ENCODE measurements at places on chromosomes 2 and 18.

- no peak for DNase-seq
Observed at GRCh38 chr2:172046080-172046678, 39.1 kb upstream of the DLX1 start.

GRCh38 chr2:241532733-241533601 lies 24.6 kb upstream of the STK25 start:
- DNase-seq = no peak

DNA sequence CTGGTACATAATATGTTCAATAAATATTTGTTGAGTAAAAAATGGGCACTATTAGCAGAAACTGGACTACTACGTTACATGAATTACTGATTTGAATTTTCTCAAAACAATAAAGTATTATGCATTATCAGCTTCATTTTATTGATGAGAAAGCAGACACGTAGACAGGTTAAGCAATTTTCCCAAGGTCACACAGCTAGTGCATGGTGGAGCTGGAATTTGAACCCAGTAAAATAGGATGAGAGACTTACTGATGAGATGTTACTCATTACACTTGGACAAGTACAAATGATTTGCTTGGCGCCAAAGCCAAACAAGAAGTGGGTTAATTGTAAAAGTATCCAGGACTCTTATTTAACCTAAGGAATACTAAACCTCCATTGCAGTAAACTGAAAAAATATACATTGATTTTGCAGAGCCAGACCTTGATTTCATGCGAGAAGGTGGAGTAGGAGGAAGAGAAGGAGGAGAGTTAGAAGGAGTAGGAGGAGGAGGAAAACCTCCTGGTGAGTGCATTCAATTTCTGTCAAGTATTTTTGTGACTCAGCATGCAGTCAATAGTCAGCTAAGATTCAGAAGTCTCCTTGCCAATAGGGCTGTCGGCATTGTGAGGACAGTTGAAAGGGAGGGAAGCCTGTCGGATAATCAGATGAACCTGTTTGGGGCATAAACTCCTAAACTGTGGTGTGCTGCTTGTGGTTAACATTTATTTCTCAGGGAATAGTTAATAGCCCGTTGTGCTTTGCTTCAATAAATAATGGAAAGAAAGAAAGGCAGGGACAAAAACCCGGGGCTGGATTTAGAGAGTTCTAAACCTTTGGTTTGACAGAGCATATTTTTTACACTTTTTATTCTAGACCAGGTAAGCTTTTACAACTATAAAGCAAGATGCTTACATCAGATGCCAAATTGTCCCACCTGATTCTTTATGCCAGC lies 77.0 kb upstream of the TACR1 start:
- DNase-seq = no peak

DNA sequence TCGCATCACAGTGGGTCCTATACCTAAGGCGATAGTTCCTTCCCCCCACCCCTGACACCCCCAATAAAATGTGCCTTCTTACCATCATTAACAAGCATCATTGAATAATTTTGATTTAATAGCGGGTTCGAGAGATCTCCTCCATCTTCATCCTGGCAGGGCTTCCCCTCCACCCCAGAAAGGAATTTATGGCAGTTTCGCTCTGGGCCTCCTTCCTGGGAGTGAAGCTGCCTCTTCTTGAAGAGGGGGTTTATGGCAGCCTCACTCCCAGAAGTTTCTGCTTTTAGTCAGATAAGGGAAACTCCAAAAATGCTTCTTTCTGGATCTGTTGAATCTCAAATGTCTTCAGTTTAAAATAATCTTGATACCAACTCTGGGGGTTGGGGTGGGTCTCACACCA lies 45.7 kb downstream of the RRM2 start:
- DNase-seq = no peak

- DNase-seq = peak; percentile 40
Observed at GRCh38 chr2:33047939-33048338, 101.2 kb downstream of the LTBP1 start.

DNA sequence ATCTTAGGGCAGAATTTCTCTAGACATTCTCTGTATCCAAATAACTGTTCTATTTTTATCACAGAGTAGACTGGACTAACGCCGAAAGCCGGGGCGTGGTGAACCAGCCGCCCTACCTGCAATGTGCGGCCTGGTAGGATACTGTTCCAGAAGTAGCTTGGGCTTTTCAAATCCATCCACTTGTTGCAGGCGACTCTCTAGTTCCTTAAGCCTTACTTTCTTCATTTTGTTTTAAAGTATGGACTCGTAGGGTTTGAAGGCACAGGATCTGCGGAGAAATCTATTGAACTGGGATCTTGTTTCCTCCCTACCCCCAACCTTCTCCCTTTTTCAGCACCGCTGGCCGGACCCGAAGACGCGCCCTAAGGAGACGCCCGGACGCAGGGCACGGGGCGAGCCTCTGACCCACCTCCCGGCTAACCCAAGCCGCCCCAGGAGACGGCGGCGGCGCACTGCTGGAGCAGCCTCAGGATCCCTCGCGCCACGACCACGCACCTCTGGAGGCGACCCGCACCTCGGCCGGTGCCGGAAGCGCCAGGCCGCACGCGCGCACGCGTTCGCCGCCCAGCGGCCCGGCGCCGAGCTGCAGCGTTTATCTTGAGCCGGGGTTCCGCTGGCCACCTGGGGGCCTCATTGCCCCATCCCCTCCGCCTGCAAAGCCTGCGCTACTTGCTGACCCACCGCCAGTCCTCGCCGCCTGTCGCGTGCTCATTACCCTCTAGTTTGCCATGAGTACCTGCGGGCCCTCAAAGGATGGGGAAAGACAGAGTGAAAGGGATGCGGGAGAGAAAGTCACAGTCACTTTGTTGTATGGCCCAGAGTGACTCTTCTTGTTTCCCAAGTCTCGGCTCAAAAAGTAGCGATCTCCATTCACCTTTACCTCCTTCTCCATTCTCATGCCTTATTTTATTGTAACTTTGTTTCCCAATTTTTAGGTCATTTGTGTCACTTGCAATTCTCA lies at the start of gene METTL5:
METTL5 (minus strand) TSS at position 533 of the 961 bp plus-strand sequence; CDS start at position 225, 308 bp downstream.
- DNase-seq = peak; percentile 88

DNA sequence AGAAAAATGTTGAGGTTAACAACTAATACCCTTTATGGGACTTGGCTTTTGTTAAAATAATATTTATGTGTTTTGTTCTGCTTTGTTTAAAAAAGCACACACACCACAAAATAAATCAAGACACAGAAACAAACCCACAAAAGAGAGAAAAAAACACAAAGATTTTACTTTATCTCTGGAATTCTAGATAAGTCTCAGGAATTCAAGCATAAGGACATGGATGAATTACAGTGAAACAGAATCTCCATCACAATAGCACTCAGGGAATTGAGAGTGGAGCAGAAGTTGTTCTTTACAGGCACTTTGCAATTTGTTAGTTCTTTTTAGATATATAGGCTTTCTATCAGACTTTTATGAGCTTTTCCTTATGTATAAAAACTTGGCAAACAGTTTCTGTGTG lies 360.9 kb upstream of the ZC3H15 start:
- no peak for DNase-seq

- DNase-seq = no peak
Observed at GRCh38 chr18:45085916-45086624, 405.4 kb downstream of the SETBP1 start.

DNA sequence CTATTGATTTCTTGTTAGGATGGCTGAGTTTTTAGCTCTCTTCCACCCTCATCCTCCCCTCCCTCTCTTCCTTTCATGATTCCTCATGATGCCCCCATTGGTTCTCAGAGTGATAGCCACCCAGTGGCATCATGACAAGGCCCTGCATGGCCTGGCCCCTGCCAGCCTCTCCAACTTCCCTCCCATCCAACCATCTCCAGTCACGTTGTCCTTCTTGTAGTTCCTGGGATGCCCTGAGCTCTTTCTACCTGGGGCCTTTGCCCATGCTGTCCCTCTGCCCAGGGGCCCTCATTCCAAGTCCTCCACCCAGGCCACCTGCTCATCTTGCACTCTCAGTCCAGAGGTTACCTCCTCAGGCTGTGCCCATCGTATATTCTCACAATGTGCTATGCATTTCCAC lies 247.5 kb downstream of the TFCP2L1 start:
- DNase-seq = no peak

DNA sequence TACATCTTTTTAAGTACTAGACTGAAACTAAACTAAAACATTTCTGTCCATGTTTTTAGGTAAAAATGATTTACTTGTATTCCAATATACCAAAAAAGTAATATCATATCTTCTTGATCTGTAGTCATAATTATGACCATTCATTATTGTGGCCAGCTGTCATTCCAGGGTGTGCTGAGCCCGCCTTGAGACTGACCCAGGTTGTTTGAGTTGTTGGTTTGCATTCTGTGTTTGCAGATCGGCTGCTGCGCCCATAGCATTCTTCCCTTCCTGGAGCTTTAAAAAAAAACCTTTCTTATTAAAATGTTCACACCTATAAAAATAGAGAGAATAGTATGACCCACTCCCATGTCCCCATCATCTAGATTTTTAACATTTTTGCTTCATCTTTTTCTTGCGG lies 101.9 kb downstream of the PRKCE start:
- no peak for DNase-seq

DNA sequence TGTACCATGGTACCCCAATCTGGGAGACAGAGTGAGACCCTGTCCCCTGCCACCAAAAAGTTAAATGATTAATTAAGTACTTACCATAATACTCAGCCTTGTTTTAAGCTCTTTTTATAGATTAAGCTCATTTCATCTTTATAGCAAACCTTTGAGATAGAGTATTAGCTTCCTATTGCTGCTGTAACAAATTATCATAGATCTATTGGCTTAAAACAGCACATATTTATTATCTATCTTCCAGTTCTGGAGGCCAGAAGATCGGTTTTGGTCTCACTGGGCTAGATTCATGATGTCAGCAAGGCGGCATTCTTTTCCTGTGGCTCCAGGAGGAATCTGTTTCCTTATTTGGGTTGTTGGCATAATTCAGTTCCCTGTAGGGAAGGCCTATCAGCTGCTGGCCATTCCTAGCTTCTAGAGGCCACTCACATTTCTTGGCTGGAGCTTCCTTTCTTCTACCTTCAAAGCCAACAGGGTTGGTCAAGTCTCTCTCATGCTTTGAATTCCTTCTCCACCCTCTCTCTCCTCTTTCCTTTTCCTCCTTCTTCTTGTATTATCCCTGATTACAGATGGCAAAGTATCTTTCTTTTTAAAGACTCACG lies 13.7 kb upstream of the GREB1 start:
- no peak for DNase-seq

DNA sequence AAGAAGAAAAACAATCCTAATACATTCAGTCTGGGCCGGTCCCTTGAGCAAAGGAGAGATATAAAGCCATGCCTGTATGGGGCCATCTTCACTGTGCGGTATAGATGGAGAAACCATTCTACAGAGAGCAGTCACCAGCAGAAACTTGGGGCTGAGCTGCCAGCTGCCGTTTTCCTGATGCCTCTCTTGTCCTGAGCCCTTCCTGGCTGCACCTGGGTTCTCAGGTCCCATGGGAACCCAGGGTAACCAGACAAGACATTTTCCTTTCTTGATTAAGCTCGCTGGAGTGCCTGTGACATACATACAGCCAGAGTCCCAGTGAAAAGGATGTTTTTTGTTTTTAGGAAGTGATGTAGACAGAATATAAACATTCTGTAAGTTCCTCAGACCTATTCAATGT lies 5.3 kb upstream of the METTL21A start:
- peak; percentile 10 for DNase-seq

DNA sequence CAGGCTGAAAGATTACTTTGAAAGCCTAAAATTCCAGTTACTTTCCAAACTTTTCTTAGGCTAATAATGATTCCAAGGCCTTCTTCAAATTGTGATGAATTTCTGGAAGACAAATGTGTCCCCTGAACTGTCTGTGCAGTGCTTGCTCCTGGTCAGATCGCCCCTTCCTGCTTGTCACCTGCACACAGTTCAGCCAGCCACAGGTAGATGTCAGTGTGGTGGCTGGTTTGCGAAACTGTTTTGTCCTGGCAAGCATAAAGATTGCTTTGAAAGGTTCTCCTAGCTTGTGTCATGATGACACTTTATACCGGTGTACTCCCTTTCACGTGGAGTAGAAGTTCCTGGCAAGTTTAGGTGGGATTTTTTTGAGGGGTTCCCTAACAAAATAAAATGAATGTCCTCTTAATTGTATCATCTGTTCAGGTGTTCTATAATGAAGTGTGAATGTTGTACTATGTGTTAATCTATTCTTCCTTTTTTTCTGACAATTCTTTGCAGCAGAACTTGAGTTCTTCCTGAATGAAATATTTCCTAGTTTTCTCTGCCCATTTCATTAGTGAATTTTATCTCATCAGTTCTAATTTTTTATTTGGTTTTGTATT lies 298.8 kb downstream of the ZNF407 start:
- peak; percentile 82 for DNase-seq

- no peak for DNase-seq
Observed at GRCh38 chr18:35479911-35480586, 17.7 kb downstream of the INO80C start.

DNA sequence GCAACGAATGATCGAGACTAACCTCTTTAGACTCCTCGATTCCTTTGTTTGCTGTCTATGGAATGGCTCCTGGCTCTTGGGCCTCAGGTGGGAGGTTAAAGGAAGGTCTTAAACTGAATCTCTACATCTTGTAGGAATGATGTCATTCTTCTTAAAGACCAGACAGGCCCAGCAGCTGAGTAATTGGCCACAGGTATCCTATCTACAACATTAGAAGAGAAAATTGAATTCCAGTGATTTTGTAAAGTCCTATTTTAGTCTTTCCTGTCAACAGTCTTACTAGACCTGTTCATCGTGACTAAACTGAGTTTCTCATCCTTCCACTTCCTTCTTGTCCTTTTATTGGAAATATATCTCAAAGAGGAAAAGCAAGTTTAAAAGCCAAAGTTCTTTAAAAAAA lies 274.8 kb downstream of the ALPK2 start:
- DNase-seq = no peak

DNA sequence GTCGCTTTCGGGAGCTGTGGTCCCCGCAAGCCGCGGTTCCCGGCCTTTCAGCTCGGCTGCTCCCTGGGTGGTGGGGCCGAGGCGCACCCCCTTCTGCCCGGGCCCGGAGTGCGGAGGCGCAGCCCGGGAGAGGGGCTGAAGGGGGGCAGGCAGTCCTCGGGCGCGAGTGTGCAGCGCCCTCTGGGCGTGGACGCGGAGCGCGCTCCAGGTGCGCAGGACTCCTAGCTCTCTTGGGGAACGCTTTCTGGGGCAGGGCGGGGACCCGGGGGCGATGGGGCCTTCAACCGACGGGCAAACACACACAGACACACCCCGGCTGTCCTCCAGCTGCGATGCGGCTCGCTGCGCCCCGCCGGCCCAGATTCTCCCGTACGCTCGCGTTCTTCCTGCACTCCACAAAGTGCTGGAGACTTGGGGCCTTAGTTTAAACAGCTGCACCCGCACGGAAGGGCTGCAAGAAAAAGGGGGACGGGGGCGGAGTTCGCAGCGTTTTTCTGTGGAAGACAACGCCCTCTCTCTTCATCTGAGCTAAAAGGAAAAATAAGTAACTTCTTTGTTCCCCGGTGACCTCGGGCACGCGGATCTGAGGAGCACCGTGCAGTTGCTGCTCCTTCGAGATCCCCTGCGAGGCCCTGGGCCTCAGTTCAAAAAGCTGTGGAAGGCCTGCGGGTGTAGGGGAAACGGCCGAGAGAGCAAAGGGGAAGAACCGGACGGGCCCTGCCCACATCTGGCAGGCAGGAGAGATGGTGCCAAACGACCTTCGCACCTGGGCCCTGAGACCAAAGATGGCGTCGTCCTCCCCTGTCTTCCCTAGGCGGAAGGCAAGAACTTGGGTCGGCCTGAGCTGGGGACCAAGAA lies 593 bp upstream of the SDC1 start:
- peak; percentile 90 for DNase-seq
